ENCODE measurements at places on chromosomes 13 and 19. TPM values are rescaled to one million over a fixed set of nuclear protein-coding genes. Genes with fewer than 3 reads are reported as not detected.

The C19orf33 gene
- 2.2 TPM for total RNA-seq

The CCDC169 gene
- total RNA-seq: 0.48 TPM

The LAIR1 gene
- total RNA-seq: 63.8 TPM

The OR7C1 gene
- total RNA-seq: not detected

The SLC6A16 gene
- total RNA-seq: 3.1 TPM

The DACT3 gene
- total RNA-seq: 3.4 TPM

The KIR3DL1 gene
- not detected for total RNA-seq

The ADGRE2 gene
- 10.9 TPM for total RNA-seq

The ZAR1L gene
- total RNA-seq: not detected

The PSG7 gene
- total RNA-seq: not detected

The DDX39A gene
- total RNA-seq: 53.0 TPM

The GPR183 gene
- 32.6 TPM for total RNA-seq

The ZNF17 gene
- total RNA-seq: 8.6 TPM

The GRK1 gene
- total RNA-seq: not detected
